ENCODE measurements at places on chromosomes 3 and 15. TPM values are rescaled to one million over a fixed set of nuclear protein-coding genes. Genes with fewer than 3 reads are reported as not detected.
A peak's percentile ranks its signal among the peaks of the same experiment; 100 is the strongest.

GRCh38 chr15:87021751-87022150 lies 942.1 kb downstream of the AGBL1 start:
- DNase-seq = no peak

DNA sequence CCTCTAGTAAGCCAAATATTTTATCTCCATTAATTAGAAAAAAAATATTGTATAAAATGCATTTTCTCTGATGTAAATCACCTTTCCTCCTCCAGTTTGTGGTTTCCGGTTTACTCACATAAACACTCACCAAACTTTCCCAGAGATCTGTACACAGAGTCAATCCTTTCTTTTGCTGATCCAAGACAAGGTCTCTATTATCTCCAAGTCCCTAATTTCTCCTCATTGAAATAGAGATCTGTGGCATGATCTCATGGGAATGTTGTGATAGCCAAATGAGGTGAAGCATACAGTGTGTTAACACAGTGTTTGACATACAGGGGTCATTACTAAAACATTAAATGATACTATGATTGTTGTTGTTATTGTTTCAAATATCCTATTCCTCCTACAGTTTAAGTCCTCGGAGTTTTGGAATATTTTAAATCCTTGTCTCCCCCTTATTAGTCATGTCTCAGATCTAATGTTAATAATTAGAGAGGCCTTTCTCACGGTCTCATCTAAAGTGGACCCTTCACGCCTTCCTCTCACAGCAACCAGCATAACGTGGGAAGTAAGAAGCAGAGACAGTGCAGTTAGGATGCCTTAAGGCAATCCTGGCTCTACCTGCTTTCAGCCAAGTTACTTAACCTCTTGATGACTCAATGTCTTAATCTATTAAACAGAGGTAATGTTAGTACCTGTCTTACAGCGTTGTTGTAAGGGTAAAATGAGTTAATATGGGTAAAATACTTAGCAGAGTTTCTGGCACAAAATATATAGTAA lies 333.3 kb downstream of the GRM7 start:
- no peak for DNase-seq

- DNase-seq = no peak
These were observed 272.3 kb upstream of the ARRDC4 start for GRCh38 chr15:97688177-97688576.

DNA sequence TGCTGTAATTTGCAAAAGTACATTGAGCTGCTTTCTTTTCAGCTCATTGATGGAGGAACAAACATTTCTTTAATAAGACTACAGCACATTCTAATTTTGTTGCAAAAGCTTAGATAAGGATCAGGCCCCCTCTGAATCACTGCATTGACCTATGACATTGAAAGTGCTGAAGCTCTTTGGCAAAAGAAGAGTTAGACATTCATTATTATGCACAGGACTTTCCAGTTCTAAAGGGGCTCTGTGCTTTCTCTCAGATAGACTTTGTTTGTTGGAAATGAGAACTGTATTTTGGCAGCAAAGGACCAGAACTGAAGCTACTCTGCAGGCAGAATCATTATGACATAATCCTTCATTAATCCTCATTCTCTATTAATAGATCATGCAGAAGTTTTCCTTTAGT lies 252.9 kb upstream of the SOX2 start:
- no peak for DNase-seq

GRCh38 chr15:98719137-98719740 lies 70.9 kb downstream of the IGF1R start:
- no peak for DNase-seq

DNA sequence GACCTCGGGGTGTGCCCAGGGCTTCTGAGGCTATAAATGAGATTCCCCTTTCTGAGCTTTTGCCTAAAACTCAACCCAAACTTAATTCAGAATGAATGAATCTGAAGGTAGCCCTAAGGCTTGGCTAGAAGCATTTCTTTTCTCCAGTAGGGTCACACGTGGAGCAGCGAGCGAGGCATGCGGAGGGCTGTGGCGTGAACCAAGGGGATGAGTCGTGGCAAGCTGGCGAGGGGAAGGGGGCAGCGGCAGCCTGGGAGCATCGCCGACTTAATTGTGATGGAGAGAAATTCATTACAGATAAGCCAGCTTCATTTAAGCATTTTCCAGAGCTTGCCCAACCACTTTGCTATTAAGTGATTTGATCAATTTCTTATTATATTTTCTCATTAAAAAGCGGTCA lies 79.9 kb downstream of the CHSY1 start:
- DNase-seq = no peak

DNA sequence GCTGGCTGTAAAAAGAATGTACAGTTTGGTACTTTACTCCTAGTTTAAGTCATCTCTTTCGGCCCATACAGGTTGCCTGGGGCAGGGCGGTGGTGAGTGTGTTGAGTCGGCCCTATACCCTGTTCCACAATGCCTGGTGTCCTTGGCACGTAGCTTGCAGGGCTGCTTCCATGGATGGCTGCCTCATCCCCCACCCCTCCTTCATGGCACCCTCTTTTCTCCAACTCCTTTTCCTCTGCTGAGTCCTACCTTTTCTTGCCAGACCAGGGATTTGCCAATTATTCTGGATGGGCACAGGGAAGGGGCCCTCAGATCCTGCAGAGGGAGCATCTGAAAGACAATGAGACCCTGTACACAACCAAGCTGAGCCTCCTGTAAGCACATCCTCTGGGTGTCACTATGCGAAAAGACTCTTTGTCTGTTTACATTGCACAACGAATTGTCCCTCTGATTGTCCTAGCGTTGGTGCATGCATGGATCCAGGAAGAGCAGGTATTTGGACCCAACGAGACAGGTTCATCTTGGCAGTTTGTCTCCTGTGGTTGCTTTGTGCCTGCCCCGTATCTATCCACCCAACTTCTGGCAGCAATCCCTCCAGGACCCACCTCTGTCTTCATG lies 73.6 kb upstream of the CGNL1 start:
- no peak for DNase-seq

Gene AP3B2
- polyA plus RNA-seq = 2.2 TPM

DNA sequence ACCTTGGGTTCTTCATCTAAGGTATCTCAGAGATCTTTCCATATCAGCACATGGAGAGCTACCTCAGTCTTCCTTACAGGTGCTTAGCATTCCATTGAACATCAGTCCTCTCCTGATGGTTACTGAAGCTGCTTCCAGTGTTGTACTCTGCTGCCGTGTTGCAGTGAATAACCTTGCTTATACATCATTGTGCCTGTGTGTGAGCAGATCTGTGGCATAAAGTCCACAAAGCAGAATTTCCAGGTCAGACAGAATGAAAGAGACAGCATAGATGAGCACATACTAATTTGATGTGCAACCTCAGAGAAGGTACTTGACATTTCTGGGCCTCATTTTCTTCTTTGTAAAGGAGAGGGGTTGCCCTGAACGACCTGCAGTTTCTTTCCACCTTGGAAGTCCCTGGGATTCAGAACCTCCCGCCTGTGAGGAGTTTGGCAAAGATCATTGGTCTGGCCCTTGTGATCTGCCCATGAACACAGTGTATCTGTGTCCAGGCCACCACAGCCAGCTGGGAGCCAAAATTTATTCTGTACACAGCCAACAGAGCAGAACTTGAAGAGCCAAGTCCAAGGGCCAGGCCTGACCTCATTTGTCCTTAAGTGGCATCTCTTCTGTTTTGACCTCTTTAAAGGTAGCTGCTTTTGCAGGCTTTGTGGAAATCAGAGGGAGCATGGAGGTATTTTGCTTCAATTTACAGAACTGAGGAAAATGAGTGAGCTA lies 57.2 kb upstream of the SLC7A14 start:
- no peak for DNase-seq

- peak; percentile 70 for DNase-seq
These were observed 1.9 kb upstream of the ARL6IP5 start for GRCh38 chr3:69082805-69083204.

Gene LMAN1L
- polyA plus RNA-seq = not detected

DNA sequence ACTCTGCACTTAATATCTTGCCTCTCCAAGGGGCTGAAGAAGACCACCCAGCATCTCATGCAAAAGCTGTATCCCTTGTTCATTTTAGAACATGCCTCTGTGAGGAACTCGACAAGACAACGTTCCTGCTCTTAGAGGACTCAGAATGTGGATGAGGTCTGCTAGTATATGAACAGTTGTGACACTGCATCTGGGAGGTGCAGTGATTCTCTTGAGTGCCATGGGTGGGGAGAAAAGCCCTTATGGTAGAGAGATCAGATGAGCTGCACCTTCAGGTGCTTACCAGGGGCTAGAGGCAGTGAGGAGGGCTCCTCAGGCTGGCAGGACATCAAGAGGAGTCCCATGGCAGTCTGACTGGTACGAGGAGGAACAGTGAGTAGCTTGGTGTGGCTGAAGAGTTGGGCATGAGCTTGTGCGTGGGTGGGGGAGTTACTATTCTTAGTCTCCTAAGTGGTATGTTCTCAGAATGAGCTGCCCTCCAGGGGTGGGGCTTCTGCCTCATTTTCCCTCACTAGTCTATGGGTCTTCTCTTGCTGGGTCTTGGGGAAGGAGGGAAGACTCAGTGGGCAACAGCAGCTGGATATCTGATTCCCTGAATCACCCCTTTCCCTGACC lies 56.7 kb upstream of the ATP2B2 start:
- no peak for DNase-seq

GRCh38 chr3:119360736-119361462 lies 66.7 kb downstream of the ARHGAP31 start:
- no peak for DNase-seq

DNA sequence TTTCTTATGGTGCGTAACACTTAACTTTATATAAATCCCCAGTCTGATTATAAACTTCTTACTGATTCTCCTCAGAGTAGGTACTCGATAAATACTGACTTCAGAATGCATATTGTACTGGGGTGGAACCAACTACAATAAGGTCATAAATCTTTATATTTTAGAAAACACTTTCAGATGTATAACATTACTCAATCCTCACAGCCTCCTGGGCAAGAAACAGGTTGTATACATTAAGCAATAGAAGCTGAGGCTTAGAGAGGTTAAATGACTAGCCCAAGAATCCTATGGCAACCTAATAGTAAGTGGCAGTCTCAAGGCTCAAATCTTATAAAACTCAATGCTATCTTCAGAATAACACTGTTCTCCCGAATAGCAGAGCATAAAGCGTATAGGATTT lies 9.1 kb downstream of the VPS13C start:
- DNase-seq = no peak

DNA sequence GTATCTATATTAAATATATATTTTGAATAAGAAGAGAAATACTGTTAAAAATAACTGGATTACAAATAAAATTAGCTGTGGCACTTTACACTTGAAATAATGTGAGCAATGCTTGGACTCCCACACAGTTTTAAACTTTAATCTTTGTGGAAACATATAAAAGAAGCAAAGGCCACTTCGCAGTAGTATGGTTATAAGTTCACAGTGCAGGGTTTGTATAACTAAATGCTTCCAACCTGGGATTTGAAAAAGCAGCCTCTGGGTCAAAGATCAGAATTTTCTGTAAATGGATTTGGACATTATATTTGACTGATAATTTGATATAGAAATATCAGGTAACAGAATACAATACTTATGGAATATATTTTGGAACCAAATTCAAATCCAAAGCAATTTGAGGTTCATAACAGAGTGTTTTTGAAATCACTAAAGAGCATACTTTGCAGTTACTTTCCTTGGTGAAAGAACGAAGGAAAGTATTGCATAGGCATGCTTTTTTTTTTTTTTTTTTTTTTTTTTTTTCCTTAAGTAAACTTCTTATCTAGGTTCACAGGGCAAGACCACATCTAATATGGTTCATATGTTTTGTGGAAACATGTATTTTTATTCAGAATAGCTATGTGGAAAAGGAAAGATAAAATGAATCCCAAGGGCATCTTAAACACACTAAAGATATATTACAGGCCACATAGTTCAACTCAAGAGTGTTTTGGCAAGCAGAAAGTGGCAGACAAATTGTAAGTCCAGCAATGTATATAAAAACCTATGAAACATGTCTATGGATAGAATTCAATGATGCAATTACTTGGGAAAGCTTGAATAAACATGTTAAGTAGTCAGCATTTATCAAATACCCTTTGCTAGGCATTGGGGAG lies 47.1 kb upstream of the SGO1 start:
- no peak for DNase-seq

DNA sequence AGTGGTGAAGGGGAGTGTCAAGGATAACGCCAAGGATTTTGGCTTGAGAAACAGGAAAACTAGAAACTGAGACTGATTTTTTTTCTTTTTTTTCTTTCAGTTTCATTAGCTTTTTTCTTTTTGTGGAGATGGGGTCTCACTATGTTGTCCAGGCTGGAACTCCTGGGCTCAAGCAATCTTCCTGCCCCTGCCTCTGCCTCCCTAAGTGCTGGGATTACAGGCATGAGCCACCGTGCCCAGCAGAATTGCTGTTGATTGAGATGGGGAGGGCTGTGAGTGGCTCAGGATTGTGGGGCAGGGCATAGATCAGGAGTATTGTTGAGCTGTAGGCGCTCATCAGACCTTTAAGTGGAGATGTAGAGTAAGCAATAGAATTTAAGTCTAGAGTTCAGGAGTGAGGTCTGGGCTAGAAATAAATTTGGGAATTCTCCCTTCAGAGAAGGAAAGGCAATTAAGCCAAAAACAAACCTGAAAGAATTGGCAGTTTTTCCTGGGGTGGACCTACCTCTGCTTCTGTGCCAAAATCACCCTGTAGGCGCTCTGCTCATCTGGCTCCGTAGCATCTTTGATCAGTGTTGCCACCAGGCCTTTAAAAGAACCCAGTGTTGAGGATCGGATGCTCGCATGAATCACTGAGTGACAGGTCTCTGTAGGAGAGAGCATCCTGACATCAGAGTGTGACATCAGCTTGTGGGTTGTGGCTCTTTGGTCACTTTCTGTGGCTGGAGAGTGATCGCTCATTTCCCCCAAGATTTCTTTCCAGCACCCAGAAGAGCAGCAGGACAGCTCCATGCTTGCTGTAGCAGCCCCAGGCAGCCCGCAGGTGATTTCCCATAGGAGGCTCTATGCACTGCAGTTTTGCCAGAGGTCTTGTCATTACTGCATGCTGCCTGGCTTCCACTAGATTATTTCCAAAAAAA lies 15.8 kb downstream of the ABHD17C start:
- no peak for DNase-seq

Gene ANKRD34C
- polyA plus RNA-seq = not detected

DNA sequence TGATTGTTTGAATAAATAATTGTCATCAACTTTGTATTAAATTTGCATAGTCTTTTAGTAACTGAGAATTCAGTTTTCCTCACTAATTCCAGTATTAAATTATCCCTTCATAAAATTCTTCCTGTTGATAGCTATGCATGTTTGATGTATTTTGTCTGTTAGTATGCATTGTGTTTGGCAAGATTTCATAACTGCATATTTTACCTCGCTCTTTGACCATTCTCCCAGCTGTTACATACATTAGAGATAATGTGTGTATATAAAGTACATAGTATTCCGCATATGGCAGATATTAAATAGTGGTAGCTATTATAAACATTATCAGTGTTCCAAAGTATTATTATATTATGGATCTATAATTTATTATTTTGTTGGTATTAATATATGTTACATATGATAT lies 10.6 kb upstream of the NFKBIZ start:
- no peak for DNase-seq

Gene SLC35G2
- polyA plus RNA-seq = 4.7 TPM

GRCh38 chr3:172135185-172135584 lies 95.8 kb downstream of the FNDC3B start:
- DNase-seq = no peak

- DNase-seq = no peak
These were observed 35.2 kb upstream of the ARL14 start for GRCh38 chr3:160641665-160642309.

GRCh38 chr3:133868186-133868585 lies 27.5 kb downstream of the RAB6B start:
- DNase-seq = no peak
